ENCODE measurements at places on chromosomes 2 and 18. TPM values are rescaled to one million over a fixed set of nuclear protein-coding genes. Genes with fewer than 3 reads are reported as not detected.

The PLB1 gene
- polyA plus RNA-seq = 0.17 TPM

The STARD6 gene
- polyA plus RNA-seq = not detected

The CHN1 gene
- polyA plus RNA-seq = 0.31 TPM

The HK2 gene
- polyA plus RNA-seq = 7.4 TPM

The C2orf72 gene
- polyA plus RNA-seq = not detected

The FRZB gene
- not detected for polyA plus RNA-seq

The RASGRP3 gene
- polyA plus RNA-seq = 103 TPM

The OXER1 gene
- 1.0 TPM for polyA plus RNA-seq

The GNAL gene
- 0.48 TPM for polyA plus RNA-seq

The IL36G gene
- not detected for polyA plus RNA-seq

The SCG2 gene
- polyA plus RNA-seq = not detected

The SPRED2 gene
- polyA plus RNA-seq = 2.4 TPM

The SLC14A1 gene
- polyA plus RNA-seq = 1.0 TPM

The AMER3 gene
- not detected for polyA plus RNA-seq

The RAPGEF4 gene
- polyA plus RNA-seq = not detected

The REEP1 gene
- 0.11 TPM for polyA plus RNA-seq

The ANKRD53 gene
- polyA plus RNA-seq = not detected

The UNC80 gene
- not detected for polyA plus RNA-seq
